H54 (cell line): ENCODE measurements at places on chromosomes 12 and 14.
A peak's percentile ranks its signal among the peaks of the same experiment; 100 is the strongest.

DNA sequence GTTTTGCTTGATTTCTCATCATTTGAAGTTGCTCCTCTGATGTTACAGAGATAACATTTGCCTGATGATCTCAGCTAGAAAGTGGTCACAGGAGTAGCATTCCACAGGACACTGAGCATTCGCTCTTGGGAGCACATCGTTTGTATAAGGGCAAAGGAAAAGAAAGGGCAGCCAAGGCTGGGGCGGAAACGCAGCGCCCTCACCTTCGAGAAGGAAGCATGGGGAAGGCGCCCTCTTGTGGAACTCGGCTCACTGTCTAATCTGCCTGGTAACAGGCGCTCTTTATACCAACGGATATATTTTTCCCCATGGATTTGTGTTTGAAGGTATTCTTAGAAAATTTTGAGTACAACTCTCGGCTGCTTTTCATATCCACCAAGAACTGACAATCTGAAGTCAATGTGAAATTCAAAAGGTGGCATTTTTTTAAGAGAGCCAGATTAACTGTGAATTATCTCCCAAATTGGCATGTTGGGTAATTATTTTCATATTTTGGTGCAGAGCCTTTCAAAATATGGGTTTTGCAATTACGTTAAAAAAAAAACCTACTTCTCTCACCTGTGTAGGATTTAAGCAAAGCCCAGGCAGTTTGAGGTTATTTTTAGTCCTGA lies 172.7 kb downstream of the CAND1 start:
- peak; percentile 48 for DNase-seq

DNA sequence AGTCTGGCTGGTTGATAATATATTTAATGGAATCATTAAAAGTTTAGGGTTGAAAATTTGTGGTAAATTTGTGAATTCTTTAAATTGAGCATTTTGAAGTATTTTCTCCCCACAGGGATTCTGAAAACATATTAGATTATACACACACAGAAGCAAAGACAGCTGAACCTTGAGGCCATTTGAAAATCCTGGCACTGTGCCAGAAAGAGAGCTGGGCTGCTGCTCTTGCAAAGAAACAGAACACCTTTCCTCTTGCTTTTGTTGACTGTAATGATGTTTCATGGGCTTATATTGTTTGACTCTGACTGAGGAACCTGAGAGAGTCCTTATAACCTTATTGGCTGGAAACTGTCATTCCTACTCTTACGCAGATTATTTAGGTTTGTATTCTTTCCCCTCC lies 4.8 kb downstream of the RNF34 start:
- DNase-seq, result no peak

GRCh38 chr14:101595887-101596721 lies 34.8 kb downstream of the DIO3 start:
- DNase-seq, result no peak

GRCh38 chr12:7601406-7601805 lies 64.3 kb downstream of the APOBEC1 start:
- no peak for DNase-seq
